ENCODE measurements at places on chromosomes 1 and 21.

GRCh38 chr1:6922096-6922931 lies 137.1 kb downstream of the CAMTA1 start:
- DNase-seq = no peak

GRCh38 chr1:116496898-116497297 lies 73.9 kb downstream of the CD58 start:
- no peak for DNase-seq

DNA sequence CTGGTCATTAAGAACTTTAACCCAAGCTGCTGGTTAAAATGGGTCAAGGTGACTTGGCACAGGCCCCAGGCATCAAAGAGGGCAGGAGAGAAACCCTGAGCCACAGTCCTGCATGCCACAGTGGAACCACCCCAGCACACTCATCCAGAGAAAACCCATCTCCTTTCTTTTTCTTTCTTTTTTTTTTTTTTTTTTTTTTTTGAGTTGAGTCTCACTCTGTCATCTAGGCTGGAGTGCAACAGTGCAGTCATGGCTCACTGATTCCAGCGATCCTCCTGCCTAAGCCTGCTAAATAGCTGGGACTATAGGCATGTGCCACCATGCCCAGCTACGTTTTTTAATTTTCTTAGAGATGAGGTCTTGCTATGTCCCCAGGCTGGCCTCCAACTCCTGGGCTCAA lies 109.2 kb upstream of the RAB4A start:
- DNase-seq = no peak

- DNase-seq = no peak
Measured at GRCh38 chr1:112544011-112544688, 35.4 kb downstream of the WNT2B start.

- DNase-seq = no peak
Measured at GRCh38 chr1:172827841-172828240, 168.9 kb downstream of the FASLG start.

- no peak for DNase-seq
Measured at GRCh38 chr1:228166170-228166936, 749 bp downstream of the IBA57 start.

GRCh38 chr1:99784143-99784542 lies 17.7 kb upstream of the FRRS1 start:
- no peak for DNase-seq

DNA sequence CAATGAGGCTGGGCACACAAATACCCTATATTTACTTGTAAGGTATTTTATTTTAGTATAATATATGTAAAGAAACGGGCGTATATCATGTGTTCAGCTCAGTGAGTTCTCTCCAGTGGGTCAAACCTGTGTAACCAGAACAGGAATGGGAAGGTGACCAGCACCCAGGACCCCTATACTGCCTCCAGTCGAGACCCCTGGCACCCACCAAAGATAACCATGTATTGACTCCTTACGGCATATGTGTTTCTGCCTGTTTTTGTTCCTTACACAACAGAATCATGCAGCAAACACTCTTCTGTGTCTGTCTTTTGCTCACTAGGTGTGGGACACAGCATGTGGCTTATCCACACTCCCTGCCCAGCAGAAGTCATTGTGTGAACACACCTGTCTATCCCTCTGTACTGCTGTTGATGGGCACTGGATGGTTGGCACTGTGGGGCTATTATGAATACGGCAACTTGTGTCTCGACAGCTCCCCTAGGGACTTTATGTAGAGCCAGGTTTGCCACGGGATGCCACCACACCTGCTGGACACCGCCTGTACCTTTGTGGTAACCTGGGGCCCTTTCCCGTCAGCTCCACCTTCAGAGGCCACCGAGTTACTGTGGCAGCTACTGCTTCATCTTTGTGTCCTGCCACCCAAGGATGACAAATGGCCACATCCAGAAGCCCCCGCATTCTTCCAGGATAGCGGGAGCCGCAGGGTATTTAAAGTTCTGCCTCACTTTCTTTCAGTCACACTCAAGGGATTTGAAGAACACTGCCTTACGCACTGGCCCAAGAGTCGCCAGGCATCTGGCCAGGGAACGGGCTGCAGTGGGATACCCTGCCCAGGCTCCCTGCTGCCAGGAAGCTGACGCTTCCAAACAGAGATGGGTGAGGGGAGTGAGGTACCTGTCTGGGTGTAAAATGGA lies 23.5 kb upstream of the C2CD2 start:
- DNase-seq = no peak

GRCh38 chr1:5887349-5887970 lies 104.8 kb downstream of the NPHP4 start:
- no peak for DNase-seq

DNA sequence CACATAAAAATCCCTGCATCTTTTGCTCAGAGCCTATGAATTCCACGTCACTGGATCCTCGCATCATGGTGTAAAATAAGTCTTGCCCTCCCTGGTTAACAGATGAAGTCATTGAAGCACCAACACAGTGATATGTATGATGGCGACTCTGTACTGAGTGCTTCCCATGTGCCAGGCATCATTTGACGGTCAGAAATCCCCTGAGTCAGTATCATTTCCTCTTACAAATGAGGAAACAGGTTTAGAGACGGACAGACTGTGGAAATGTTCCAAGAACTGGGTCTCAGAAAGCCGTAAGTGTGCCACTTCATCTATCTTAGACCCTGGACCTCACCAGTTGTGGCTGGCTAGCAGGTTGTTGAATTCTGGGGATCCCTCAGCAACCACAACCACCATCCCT lies 5.1 kb upstream of the OLFML2B start:
- no peak for DNase-seq

GRCh38 chr1:47630346-47630745 lies 192.5 kb downstream of the FOXD2 start:
- DNase-seq = no peak

DNA sequence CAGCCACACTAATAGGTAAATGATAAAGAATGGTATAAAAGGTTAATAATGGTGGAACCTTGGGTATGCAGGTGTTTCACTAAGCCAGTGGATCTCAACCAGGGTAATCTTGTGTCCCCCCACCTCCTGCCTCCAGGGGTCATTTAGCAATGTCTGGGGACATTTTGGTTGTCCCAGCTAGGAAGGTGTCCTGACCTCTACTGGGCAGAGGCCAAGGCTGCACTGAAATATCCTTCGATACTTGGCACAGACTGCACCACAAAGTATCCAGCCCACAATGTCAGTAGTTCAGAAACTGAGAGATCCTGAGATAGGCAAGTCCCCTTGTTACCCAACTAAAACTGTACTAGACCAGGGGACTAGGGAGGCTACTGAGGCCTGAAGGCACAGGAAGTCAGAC lies 113.6 kb upstream of the TIAM1 start:
- no peak for DNase-seq

DNA sequence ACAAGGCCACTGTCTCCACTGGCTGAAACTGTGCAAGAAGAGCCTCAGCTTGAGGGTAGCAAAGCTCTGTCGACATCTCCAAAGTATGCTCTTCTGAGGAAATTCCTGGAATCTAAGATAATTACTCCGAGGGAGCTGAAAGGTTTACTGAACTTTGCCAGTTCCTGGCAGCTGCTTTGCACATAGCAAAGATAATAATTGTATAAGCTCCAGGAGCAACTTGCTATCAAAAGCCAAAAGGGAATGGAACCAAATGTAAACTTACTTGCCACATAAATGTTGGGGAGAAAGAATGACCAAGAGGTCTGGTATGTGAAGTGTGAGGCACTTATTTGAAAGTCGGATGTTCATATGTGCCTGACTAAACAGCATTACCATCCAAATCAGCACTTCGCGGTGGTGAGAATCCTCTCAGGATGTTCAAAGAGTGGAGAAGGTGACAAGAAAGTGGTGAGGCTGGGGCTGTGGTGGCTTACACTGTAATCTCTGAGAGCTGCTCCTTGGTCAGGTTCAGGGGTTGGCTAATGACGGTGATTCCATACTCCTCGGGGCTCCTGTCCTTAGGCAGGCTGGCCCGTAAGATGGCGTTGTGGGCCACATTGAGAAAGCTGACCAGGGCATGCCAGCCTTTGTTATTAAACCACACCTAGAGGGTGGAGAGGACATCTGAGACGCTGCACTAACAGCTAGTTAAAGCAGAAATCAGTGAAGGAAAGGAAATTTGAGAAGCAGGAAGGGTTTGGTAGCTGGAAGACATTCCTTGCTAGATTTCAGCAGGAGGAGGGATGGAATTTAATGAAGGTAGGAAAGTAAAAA lies 100.0 kb downstream of the ABCA4 start:
- DNase-seq = no peak

- DNase-seq = no peak
Measured at GRCh38 chr1:163029901-163030300, 39.3 kb upstream of the RGS4 start.

DNA sequence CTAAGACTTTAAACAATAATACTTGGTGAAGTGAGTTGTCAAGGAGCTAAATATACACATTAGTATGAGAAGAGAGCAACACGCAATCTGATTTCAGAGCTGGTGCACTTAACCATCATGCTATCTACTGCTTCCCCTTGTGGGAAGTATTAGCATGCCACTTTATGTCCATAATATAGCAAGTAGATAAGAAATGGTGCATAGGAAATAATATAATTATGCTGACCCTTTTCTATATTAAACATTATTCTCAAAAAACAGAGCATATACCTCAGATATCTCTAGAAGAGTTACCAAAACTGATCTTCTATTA lies 63.4 kb downstream of the MAGI3 start:
- DNase-seq = no peak

DNA sequence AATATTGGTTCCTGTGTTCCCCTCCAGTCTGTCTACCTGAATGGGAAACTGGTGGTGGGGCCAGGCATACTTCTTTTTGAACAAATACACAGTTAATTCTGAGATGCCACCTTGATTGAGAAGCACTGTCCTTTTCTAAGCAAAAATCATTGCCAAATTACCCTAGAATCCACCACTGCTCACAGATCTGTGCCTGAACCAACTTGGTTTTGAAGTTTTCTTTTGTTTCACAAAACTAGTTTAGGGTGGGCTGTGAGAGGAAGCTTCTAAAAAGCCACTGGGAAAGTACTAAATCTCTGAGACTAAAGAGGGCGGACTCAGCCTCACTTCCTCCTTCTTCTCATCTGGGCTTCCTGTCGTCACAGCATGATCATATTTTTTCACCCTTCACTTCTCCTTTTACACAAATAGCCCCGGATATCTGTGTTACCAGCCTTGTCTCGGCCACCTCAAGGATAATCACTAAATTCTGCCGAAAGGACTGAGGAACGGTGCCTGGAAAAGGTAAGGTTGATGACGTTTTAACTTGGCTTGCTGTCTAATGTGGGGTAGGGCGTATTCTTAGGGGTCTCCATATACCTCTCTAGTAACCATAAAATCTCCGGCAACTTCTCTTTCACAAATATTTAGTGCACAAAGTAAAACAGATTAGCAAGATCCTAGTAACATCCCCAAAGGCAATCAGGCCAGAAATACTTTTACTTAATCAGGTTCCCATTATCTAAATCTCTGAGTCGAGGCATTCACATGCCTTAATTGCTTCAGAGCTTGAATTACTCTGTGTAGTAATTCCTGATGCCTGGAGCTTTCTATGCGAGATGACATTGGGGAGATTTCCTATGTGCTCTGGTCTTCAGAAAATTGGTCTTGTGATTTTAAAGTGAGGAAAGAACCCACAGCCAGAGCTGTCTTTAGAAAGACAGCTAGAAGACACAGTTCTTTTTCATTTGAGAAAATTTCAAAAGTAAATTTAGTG lies at the start of gene CD53:
CD53 (plus strand) TSS at position 404 of the 976 bp plus-strand sequence. CDS start 18,261 bp downstream, outside the sequence.
- DNase-seq = no peak

Measured in activated naive CD8-positive, alpha-beta T cell treated with anti-CD3 and anti-CD28 coated beads, Interleukin-2, amount 50 U/mL, for 16 hours (primary cell).